HCT116 (cell line): ENCODE measurements at places on chromosomes 11 and 22.

- H3K27me3 ChIP-seq: no peaks in the 10 kb centered on the region
- no peak overlapping the region for H3K27ac ChIP-seq
- H3K4me3 ChIP-seq: no peak overlapping the region
These were observed 22.3 kb downstream of the DHCR7 start for GRCh38 chr11:71425860-71426259.

DNA sequence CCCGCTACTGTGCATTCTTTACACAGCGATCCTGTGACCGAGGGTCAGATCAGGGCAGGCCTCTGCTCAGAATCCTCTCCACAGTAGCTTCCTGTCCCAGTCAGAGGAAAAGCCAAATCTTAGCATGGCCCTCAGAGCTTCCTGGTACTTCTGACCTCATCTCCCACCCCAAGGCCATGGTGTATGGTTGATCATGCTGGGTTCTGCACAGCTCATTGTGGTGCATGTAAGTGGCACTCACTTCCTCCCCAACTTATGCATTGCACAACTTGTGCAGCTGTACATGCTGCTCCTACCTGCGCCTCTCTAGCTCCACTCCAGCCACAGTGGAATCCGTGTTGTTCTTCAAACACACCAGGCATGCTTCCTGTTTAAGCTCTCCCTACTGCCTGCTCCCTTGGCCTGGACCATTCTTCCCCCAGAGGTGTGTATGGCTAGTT, 20.3 kb downstream of the BMAL1 start:
- no peak overlapping the region for H3K4me3 ChIP-seq
- no peaks in the 10 kb centered on the region for H3K27me3 ChIP-seq

- peaks cover 14% of the 10 kb centered on the region for H3K36me3 ChIP-seq
- DNase-seq: no peak
- no peak overlapping the region for H3K4me3 ChIP-seq
- no peaks in the 10 kb centered on the region for H3K27me3 ChIP-seq
These were observed 70.8 kb upstream of the HORMAD2 start for GRCh38 chr22:30009478-30009877.

GRCh38 chr11:13450832-13451397, 12.1 kb downstream of the BTBD10 start:
- no peak for DNase-seq
- no peak overlapping the region for H3K4me3 ChIP-seq
- H3K4me1 ChIP-seq: no peaks in the 10 kb centered on the region

DNA sequence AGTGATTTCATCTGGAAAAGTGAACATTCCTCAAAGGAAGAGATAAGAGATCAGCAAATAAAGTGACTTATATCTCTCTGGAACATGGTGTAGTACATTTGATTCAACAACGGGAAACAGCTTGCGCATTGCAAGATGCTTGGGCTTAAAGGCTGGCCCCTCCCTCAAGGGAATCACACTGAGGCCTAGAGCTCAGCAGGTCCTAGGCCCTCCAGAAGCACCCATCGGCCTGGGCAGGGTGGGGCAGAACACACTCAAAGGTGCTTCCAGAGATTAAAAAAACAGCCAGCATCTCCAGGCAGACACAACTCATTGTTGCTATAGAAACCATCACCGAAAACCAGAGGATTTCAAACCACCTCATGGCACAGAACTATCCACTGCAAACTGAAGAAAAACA, 69.0 kb upstream of the ARFGAP3 start:
- no peak for DNase-seq
- H3K4me1 ChIP-seq: peaks cover 32% of the 10 kb centered on the region
- no peaks in the 10 kb centered on the region for H3K36me3 ChIP-seq
- no peak overlapping the region for H3K27ac ChIP-seq
- no peaks in the 10 kb centered on the region for H3K27me3 ChIP-seq

DNA sequence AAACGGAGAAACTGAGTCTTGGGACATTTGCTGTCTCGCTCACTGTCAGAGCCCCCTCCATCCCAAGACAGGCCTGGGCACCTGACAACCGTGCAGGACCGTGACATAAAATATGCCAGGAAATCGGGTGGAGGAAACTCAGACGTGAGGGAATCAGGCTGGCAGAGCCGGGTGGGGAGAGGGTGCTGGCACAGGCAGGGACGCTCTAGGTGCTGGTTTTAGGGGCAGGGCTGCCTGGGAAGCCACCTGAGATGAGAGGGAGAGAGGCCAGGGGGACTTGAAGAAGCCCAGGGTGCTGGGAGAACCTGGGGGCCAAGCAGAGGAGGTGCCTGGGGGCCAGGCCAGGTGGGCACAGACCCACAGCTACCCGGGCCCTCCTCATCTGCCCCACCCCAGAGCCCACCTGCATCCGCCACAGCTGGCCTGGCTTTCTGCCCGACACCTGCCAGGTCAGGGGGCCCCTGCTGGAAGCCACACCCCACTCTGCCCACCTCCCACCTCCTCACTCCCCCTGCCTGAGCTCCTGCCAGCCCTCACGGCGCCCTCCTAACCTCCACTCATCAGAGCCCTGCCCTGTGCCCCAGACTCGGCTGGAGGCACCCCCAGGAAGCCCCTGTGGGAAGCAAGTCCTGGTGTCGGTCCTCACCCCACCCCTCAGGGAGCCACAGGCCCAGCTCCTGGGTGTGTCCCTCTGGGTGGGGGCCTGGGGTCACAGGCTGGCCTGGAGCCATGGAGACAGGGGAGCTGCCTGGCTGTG, 27.3 kb upstream of the MUC5AC start:
- H3K4me3 ChIP-seq: no peak overlapping the region
- no peaks in the 10 kb centered on the region for H3K36me3 ChIP-seq
- no peak for DNase-seq
- H3K4me1 ChIP-seq: no peaks in the 10 kb centered on the region

DNA sequence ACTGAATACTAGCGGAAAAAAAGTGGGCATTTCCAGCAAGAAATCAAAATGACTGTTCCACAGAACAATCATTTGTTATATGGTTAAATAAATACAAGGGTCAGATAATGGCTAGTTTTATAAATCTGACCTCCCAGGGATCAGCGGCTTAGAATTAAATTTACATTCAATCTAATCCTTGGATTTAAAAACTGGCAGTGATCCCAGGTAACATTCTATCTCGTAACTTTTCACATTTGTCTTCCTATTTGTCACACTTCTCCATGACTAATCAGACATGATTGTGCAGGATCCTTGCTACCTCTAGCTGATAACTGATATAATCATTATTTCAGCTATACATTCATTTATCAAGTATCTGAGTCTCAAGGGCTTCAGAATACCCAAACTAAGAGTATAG, 2.9 kb upstream of the MMP3 start:
- H3K36me3 ChIP-seq: no peaks in the 10 kb centered on the region
- DNase-seq: no peak

DNA sequence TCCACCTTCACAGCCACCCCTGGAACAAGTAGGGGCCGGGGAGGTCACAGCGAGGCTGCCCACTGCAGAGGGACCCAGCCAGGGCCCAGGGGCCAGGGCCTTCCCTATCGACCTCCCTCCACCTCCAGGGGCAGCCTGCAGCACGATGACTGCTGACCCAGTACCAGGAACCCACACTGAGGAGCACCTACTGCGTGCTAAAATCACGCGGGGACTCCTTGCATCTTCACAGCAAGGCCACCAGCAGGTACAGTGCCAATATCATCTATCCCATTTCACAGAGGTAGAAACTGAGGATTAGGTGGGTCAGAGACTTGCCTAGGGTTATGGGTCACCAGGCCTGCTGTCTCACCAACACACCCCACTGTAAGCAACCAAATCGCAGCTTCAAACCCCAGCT, 14.6 kb downstream of the MACROD1 start:
- H3K27me3 ChIP-seq: no peaks in the 10 kb centered on the region
- H3K27ac ChIP-seq: no peak overlapping the region
- peaks cover 8% of the 10 kb centered on the region for H3K4me1 ChIP-seq
- no peak for DNase-seq
- no peaks in the 10 kb centered on the region for H3K36me3 ChIP-seq

DNA sequence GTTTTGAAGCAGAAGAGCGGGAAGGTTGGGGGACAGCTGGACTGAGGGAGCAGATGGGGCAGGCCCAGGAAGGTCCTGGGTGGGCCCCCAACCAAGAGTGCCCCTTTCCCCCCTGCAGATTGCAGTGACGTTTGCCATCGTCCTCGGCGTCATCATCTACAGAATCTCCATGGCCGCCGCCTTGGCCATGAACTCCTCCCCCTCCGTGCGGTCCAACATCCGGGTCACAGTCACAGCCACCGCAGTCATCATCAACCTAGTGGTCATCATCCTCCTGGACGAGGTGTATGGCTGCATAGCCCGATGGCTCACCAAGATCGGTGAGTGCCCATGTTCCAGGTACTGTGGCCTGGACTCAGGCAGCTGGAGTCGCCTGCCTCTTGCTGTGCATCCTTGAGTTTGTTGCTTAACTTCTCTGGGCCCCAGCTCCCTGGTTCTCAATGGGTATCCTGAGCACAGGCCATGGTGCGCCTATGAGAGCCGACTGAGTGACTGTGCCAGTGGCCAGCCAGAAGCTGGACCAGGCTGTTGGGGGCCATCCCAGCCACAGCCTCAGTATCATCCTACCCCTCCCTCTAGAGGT, 42.0 kb upstream of the FADD start:
- H3K27me3 ChIP-seq: no peaks in the 10 kb centered on the region
- H3K36me3 ChIP-seq: no peaks in the 10 kb centered on the region
- no peak for DNase-seq
- H3K27ac ChIP-seq: 0 out of 2 replicates have a peak overlapping the region, but pooled peaks have one; percentile 70
- H3K4me1 ChIP-seq: peaks cover 32% of the 10 kb centered on the region

GRCh38 chr11:984546-984945, 52.0 kb downstream of the MUC6 start:
- H3K36me3 ChIP-seq: peaks cover 33% of the 10 kb centered on the region
- DNase-seq: no peak
- no peaks in the 10 kb centered on the region for H3K27me3 ChIP-seq
- no peak overlapping the region for H3K27ac ChIP-seq
- no peak overlapping the region for H3K4me3 ChIP-seq

GRCh38 chr22:20229916-20230775, 38.0 kb downstream of the RTN4R start:
- DNase-seq: no peak
- H3K27me3 ChIP-seq: no peaks in the 10 kb centered on the region
- no peak overlapping the region for H3K27ac ChIP-seq
- no peak overlapping the region for H3K4me3 ChIP-seq
- no peaks in the 10 kb centered on the region for H3K36me3 ChIP-seq

GRCh38 chr22:36724836-36725235, 21.3 kb upstream of the CACNG2 start:
- H3K27me3 ChIP-seq: peaks cover 70% of the 10 kb centered on the region
- DNase-seq: no peak
- H3K4me1 ChIP-seq: no peaks in the 10 kb centered on the region
- H3K4me3 ChIP-seq: no peak overlapping the region
- no peaks in the 10 kb centered on the region for H3K36me3 ChIP-seq

- DNase-seq: no peak
- H3K36me3 ChIP-seq: no peaks in the 10 kb centered on the region
- H3K27me3 ChIP-seq: no peaks in the 10 kb centered on the region
- H3K27ac ChIP-seq: no peak overlapping the region
- no peaks in the 10 kb centered on the region for H3K4me1 ChIP-seq
These were observed 293.5 kb downstream of the TBC1D22A start for GRCh38 chr22:47055921-47056320.

DNA sequence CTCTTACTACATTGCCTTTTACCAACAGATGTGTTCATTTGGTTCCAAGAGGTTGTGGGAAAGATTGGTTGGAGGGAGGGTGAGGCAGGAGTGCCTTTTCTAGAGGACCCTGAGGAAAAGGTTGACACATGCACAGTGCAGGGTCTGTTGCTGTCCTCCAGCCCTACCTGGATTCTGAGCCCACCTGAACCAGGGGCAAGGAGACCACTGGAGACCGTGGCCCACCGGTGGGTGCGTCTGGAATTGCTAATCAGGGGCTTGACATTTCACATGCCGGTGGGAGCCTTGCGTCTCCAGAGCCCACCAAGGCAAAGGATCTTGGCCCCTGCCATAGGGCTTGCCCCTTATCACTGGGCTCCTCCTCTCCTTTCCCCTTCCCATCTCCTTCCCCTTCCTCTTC, 80.4 kb upstream of the ZBED5 start:
- H3K27ac ChIP-seq: no peak overlapping the region
- H3K27me3 ChIP-seq: no peaks in the 10 kb centered on the region
- no peak for DNase-seq

- no peaks in the 10 kb centered on the region for H3K36me3 ChIP-seq
- no peaks in the 10 kb centered on the region for H3K27me3 ChIP-seq
- no peaks in the 10 kb centered on the region; the same call in 1 of the 2 replicates for H3K4me1 ChIP-seq
- DNase-seq: no peak
These were observed 56.8 kb downstream of the LDLRAD3 start for GRCh38 chr11:36000616-36001190.

GRCh38 chr11:74157169-74157568, 13.6 kb downstream of the C2CD3 start:
- no peaks in the 10 kb centered on the region for H3K36me3 ChIP-seq
- H3K4me3 ChIP-seq: no peak overlapping the region
- no peaks in the 10 kb centered on the region for H3K27me3 ChIP-seq
- DNase-seq: no peak
- 0 out of 2 replicates have a peak, but pooled peaks cover 2% of the 10 kb centered on the region for H3K4me1 ChIP-seq

DNA sequence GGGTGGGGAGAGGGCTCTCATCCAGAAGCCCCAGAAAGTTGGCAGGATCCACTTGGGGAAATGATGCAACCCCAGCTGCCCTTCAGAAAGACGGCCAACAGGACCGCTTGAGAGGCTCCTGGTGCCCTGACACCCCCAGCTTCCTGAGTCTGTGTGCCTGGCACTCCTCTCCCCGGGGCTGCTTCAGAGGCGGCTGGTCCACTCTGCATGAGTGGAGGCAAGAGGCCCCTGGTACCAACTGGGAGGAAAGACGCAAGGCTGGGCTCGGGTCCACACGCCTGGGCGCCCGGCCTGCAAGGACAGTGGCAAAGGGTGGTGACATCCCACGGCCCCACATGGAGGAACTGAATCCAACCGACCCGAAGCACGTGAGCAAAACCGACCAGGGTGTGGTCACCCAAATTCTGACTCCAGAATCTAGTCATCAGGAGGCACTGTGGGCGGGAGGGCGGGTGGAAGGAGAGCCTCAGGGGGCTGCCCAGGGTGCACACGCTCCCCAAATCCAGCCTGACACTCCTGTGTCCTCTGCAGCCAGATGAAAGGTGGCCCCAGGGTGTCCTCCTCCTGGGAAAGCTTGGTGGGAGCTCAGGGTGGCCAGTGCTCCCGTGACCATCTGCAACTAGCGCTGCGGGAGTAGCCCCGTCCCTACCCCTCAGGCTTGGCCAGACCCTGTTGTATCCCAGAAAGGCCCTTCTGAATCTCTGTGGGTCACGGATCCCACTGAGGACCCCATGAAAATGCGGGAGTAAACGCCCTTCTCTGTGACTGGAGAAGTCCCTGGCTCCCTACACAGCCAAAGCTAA, 3.7 kb downstream of the RNH1 start:
- no peak overlapping the region for H3K27ac ChIP-seq
- peaks cover 22% of the 10 kb centered on the region for H3K4me1 ChIP-seq
- no peak overlapping the region for H3K4me3 ChIP-seq
- DNase-seq: no peak
- no peaks in the 10 kb centered on the region for H3K27me3 ChIP-seq

GRCh38 chr11:130813638-130814037, 102.6 kb downstream of the SNX19 start:
- H3K4me3 ChIP-seq: no peak overlapping the region
- no peaks in the 10 kb centered on the region for H3K4me1 ChIP-seq
- no peak for DNase-seq

- no peak overlapping the region for H3K4me3 ChIP-seq
- H3K4me1 ChIP-seq: no peaks in the 10 kb centered on the region
- no peak overlapping the region for H3K27ac ChIP-seq
- no peaks in the 10 kb centered on the region for H3K36me3 ChIP-seq
These were observed 28.7 kb upstream of the LMO1 start for GRCh38 chr11:8292351-8292750.
